ENCODE measurements at places on chromosomes 2 and 18.

DNA sequence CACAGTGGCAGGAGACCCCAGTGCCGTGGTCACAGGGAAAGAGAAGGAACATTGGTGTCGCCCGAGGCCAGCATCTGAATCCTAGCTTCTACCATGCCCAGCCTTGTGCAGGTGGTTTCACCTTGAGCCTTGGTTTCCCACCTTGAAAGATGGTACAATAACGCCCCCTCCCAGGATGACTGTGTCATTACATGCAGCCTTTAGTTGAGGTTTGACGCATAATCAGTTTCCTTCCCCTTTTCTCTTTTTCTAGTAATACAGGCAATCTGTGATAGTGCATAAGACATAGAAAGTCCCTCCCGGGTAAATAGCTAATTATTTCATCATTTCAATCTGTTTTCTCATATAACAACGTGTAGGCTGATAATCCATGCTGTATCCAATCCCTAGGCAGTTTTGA lies 29.8 kb upstream of the ZNF407 start:
- DNase-seq = no peak

DNA sequence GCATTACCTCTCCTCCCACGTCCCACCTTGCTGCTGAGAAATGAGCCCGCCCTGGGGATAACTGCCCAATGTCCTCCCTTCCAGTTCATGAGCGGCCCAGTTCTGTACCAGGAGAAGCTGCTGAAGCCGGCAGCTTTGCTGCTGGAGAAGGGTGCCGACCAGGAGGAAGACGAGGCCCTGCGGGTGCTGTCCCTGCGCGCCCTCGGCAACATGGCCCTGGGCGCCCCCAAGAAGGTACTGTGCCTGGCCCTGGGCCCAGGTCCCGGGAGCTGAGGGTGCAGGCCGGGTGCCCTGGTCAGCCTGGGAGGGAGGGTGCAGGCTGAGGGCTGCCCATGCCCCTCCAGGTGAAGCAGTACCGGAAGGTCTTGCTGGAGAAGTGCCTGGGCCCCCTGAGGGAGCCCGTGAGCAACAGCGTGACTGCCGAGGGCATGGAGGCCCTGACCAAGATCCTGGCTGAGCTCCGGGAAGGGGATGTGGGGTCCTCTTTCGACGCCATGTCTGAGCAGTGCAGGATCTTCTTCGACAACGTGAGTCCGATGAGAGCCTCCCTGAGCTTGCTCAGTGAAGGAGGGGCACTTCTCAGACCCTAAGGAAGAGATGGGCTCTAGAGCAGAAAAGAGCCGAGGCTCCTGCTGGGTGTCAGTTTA lies 25.7 kb downstream of the HJURP start:
- DNase-seq = peak; percentile 25

- DNase-seq = no peak
Observed at GRCh38 chr2:200351815-200352214, 45.3 kb downstream of the SPATS2L start.

DNA sequence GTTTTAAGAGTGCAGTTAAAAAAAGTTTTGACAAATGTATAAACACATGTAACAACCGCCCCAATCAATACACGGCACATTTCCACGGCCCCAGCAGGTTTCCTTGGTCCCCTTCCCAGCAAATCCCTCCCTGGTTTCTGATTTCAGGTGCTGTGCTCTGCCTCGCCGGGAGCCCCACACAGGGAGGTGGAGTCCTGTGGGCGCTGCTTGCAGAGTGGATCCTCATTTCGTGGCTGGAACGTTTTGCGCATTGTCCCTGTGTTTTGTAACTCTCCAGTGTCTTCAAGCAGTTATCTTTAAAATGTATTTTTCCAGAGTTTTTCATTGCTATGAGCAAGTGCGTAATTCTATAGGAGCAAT lies 124.8 kb downstream of the GALR1 start:
- no peak for DNase-seq

- peak; percentile 47 for DNase-seq
Observed at GRCh38 chr18:75090336-75090735, 118.6 kb downstream of the PTGR3 start.

- no peak for DNase-seq
Observed at GRCh38 chr2:239206042-239206441, 194.8 kb downstream of the HDAC4 start.

GRCh38 chr2:221874444-221874843 lies 302.3 kb upstream of the EPHA4 start:
- DNase-seq = no peak

DNA sequence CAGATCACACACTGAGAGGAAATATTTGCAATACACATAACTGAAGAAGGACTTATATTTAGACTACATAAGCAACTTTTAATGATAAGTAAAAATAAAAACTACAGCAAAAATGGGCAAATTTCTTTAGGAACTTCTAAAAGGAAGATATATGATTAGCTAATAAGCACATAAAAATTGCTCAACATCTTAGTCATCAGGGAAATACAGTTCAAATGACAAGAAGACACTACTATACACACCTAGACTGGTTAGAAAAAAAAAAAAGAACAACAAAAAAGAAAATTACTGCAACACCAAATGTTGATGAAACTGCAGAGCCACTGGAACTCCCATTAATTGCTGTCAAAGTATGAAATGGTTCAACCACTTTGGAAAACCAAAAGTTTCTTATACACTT lies 1247.5 kb upstream of the ACVR2A start:
- DNase-seq = no peak

- DNase-seq = no peak
Observed at GRCh38 chr2:47214990-47215389, 59.9 kb upstream of the STPG4 start.

- no peak for DNase-seq
Observed at GRCh38 chr18:24982831-24983230, 369.1 kb downstream of the ZNF521 start.

DNA sequence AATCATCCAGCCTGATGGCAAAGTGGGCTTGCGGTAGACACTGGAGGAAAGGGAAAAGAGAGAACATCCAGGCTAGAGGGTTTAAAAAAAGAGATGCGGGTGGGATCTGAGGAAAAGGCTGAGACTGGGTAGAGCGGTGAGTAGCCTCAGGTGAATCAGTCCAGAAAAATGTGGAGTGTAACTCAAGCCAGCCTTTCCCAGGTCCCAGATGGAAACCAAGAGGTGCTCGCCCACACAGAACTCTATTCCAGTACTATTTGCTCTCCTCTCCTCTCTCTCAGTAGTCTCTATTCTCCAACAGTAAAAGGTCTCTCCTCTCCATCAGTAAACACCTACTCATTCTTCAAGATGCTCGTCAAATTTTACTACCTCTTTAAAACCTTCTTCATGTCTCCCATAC lies 38.3 kb upstream of the NRP2 start:
- DNase-seq = no peak

- no peak for DNase-seq
Observed at GRCh38 chr2:78876316-78876688, 149.2 kb upstream of the REG3G start.
